Chondrocyte (in vitro differentiated cells): ENCODE measurements at places on chromosomes 6 and 20.

DNA sequence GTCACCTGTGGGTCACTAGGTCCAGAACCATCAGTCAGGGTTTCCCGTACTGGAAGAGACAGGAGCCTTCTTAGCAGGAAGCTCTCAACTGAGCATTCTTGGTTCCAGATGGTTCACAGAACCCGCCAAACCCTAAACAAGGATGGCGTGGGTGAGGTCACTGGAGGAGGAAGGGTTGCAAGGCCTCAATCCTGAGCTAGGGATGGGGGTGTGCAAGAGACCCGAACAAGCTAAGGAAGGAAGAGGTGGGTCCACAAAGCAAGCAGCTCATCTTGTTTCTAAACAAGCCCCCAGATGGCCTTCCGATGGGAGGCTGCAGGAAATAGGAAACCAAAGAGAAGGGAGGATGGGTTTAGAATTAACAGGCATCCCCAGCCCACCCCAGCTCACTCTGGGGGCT lies 92.7 kb downstream of the PREX1 start:
- DNase-seq, result no peak

DNA sequence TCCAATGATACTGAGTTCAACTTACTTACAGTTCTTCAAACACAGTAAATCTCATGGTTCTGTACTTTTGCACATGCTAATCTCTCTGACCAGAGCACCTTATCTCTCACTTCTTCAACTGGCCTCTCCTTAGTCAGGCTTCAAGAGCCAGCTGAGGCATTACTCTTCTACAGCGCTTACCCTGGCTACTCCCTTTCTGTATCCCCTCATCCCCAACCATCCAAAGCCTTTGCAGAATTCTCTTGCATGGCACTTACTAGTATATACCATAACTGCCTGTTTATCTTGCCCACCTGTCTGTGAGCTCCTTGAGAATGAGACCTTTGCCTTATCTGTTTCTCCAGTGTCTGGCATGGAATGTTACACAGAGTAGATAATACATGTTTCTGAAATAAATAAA lies 49.2 kb downstream of the SESN1 start:
- DNase-seq, result no peak

DNA sequence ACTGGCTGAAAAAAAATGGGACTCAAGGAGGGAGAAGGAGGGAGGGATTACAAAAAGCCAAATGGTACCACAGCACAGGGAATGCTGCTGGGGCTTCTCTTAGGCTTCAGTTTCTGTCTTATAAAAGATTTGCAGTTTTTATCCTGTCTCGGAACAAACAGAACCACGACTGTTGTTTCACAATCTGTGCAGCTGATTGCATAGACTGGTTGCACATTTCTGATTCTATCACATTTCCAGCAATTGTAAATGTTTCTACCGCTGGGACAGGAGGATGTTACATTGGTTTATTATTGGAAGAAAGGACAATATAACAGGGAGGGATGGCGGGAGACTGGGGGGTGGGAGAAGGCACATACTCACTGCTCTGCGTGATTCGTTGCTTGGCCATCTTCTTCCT lies 73.5 kb upstream of the ARID1B start:
- no peak for DNase-seq

DNA sequence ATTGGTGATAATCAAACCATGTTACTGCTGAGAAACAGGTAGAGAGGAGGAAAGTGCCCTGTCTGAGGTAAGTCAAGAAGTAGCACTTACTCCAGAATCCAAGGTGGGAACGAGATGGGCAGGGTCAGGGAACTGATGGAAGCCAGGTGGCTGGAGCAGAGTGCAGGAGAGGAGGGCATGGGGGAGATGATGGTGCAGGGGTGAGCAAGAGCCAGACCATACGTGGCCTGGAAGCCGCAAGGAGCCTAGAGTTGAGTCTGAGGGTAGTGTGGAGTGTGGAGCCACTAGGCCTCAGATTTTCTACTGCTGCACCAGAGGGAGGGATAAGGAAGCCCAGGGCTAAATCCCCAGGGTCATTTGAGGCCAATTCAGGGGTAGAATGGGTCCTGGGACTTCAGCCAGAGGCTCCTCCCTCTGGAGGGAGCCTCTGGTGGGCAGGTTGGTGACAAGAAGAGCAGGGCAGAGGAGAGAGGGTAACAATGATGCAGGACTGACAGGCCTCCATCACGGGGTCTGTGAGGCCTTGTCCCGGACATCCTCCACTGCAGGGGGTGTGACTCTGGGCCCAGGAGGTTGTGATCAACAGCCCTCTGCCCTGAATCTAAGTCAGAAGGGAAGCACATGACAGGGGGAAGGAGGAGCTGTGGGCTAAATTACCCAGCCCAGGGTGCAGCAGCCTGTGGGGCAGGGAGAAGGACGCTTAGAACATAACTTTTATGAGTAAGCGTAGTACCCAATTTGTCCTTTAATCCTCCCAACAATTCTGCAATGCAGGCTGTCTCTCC lies 28.7 kb downstream of the COX4I2 start:
- DNase-seq, result no peak

GRCh38 chr6:114430534-114431124 lies 87.8 kb upstream of the HS3ST5 start:
- DNase-seq, result no peak

GRCh38 chr20:57190536-57191264 lies 75.7 kb downstream of the BMP7 start:
- no peak for DNase-seq

- DNase-seq, result peak; percentile 54
Observed at GRCh38 chr6:36724514-36725390, 27.1 kb downstream of the RAB44 start.

GRCh38 chr6:161536224-161536630 lies 262.4 kb upstream of the AGPAT4 start:
- no peak for DNase-seq

DNA sequence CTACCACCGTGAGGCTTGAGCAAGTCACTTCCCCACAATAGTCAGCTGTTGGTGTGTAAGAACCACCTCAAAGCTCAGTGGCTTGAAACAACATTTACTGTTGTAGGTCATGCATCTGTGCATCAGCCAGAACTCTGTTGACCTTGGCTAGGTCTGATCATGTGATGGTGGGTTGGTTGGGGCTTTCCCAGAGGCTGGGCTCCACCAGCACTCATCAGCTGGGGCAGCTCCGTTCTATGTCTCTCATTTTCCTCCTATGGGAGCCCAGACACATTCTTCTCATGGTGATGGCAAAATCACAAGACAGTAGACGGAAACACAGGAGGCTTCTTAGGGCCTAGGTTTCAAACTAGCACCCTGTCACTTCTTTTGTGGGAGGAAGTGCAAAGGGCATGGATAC lies 42.8 kb upstream of the PSMF1 start:
- DNase-seq, result no peak

DNA sequence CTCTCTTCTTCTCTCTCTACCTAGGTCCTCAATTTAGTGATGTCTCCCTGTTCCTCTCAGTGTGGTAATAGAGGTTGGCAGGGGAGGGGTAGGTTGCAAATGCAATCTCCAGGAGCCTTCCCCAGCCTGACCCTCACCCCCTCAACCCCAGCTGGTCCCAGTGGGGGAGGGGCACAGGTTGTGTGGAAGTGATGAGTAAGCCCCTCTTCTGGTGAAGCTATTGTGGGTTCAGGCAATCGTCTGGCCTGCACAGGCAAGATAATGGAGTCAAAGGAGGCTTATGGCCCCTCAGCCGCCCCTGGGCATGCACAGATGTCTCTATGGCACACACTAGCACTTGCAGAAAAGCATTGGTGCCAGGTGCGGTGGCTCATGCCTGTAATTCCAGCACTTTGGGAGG lies 10.8 kb upstream of the ADA start:
- DNase-seq, result no peak

DNA sequence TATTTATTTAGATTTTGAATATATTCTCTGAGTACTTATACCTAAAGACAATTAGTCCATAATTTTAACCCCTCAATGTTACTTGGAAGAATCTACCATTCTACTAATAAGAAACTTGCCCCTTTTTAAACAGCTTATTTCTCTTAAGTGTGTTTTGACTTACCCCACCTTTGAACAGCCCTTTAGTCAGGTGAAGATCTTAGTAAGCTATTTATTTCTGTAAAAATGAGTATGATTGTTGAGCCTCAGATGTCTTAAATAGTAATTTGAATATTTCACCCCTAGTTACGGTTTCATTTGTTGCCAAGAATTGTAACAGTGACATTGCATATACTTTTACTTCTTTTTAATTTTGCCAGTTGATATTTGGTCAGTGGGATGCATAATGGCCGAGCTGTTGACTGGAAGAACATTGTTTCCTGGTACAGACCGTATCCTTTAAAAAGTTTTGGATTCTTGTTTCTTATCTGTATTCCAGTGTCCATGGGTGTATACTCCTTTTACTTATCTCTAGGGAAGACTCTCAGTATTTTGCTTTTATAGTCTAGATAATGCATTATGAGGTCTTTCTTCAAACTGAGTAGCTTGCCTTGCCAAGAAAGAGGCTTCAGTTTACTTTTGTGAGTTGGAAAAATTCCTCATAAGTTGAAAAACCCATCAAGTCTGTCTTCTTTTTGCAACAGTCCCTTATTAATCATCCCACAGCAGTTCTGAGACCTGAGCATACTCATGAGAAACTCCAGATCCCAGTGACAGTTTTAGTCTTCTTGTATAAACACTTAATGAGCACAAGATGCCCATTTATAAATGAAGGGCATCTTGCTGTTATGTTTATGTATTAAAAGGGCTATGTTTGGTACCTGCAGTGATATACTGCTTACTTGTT lies 48.8 kb downstream of the MAPK14 start:
- no peak for DNase-seq

- DNase-seq, result no peak
Observed at GRCh38 chr6:136166815-136167214, 83.3 kb downstream of the MTFR2 start.

GRCh38 chr20:3996399-3996798 lies 19.0 kb downstream of the RNF24 start:
- DNase-seq, result no peak
